ENCODE measurements at places on chromosomes 2 and 18.

DNA sequence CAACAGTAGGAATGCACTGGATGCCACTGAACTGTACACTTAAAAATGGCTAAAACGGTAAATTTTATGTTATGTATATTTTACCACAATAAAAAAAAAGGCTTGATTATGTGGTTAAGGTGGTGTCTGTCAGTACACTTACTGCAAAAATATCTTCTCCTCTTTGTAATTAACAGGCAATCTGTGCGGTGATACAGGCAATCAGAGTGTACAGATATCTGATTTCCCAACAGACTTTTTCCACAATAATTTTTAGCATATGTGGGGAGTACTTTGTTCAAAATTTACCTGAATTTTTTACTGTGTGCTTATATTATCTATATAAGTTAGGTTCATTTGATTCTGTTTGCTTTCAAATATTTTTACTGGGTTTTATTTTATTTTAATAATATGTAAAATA is 175.0 kb upstream of the PGAP1 start:
- no peak for DNase-seq

DNA sequence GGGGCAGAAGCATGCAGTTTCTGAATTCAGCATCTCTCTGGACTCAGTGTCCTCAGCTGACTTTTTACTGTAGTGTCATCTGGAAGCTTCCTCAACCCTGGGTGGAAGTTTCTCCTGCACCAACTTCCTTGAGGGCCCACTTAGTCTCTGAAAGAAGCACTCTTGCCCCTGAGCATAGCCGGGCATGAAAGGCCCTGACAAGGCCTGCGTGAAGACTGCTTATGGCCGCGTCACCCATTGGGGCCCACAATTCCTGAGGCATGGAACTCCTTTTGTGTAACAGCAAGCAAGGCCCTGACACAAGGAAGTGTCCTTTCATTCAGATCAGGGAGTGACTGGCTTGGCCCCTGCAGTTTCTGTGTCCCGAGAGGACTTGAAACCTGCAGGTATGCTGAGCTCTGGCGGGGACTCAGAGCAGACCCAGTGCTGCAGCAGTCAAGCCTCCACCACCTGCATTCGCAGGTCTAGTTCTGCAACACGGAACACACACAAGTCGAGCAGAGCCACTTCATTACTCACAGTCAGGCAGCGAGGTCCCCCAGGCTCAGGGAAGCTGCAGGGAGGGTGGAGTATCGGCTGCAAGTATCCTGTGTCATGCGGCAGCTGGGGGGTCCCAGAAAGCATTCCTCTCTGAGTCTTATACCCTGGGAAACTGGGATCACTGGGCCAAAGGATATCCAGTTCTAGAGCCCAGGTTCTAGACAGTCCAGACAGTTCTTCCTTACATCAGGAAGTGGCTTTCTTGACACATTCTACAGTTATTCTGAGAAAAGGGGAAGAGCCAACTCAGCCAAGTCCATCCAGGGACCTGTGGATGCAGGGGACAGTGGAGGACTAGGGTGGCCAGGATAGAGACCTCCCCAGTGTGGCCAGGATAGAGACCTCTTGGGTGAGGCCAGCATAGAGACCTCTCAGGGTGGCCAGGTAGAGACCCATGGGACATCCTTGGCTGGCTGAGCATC is 35.6 kb upstream of the PRLH start:
- no peak for DNase-seq

DNA sequence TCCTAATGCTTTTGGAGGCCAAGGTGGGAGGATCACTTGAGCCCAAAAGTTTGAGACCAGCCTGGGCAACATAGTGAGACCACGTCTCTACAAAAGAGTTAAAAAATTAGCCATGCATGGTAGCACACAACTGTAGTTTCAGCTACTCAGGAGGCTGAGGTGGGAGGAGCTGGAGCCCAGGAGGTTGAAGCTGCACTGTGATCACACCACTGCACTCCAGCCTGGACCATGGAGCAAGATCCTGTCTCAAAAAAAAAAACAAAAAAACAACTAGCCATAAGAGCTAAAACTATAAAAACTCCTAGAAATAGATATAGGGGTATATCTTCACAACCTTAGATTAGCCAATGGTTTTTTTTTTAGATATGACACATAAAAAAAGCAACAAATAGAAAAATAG is 16.9 kb upstream of the COL6A3 start:
- no peak for DNase-seq

- DNase-seq: no peak
Measured at GRCh38 chr18:56386856-56387255, 251.5 kb downstream of the TXNL1 start.

DNA sequence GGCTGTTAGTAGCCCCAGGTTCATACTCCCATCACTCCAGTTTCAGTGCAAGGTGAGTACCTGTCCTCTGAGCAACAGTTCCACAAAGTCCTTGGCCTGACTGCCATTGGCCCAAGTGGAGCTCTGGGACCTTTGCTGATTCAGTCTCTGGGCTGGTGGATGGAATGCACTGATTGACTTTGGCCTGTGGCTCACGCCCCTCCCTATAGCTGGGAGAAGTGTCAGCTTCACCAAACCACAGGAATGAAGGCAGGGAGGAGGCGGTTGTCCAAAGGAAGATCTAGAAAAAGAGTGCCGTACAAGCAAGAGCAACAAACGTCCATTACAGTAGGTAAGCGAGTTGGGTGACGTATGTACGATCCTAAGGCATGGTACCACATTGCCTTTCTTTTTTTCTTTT is 34.0 kb downstream of the QPCT start:
- no peak for DNase-seq

DNA sequence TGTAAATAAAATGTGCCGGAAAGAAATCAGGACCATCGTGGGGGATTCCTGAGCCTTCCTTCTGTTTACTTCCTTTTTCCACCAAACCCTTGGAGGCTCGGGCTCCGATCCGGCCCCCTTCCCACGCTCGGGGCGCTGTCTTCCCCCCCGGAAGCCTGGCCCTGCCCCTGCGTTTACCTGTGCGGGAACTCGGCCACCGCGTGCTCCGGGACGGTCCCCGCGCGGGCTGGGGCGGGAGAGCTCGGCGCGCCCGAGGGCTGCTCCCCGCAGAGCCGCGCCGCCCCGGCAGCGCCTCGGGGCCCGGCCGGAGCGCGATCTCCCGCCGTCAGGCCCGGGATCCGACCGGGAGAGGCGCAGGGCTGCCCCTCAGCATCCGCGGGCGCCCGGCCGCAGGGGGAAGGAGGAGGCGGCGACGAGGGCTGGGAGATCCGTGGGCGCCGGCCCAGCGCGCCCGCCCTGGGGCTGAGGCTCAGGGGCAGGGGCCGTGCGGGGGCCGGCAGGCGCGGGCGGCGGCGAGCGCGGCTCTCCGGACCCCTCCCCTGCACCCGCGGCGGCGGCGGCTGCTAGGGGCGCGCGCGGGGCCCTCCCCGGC is 435 bp downstream of the ADCY3 start:
- no peak for DNase-seq

- DNase-seq: no peak
Measured at GRCh38 chr18:62720048-62720447, 4.7 kb downstream of the PHLPP1 start.

GRCh38 chr2:108409768-108410167 is 32.0 kb downstream of the SULT1C4 start:
- no peak for DNase-seq

- no peak for DNase-seq
Measured at GRCh38 chr2:37459095-37459981, 114.9 kb downstream of the QPCT start.

DNA sequence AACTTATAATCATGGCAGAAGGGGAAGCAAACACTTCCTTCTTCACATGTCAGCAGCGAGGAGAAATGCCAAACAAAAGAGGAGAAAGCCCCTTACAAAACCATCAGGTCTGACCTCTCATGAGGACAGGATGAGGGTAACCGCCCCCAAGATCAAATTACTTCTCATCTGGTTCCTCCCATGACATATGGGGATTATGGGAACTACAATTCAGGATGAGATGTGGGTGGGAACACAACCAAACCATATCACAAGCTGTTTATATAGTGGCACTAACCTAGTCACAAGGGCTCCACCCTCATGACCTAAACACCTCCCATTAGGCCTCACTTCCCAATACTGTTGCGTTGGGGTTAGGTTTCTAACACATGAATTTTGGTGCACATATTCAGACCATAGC is 110.0 kb downstream of the OSBPL6 start:
- DNase-seq: no peak

DNA sequence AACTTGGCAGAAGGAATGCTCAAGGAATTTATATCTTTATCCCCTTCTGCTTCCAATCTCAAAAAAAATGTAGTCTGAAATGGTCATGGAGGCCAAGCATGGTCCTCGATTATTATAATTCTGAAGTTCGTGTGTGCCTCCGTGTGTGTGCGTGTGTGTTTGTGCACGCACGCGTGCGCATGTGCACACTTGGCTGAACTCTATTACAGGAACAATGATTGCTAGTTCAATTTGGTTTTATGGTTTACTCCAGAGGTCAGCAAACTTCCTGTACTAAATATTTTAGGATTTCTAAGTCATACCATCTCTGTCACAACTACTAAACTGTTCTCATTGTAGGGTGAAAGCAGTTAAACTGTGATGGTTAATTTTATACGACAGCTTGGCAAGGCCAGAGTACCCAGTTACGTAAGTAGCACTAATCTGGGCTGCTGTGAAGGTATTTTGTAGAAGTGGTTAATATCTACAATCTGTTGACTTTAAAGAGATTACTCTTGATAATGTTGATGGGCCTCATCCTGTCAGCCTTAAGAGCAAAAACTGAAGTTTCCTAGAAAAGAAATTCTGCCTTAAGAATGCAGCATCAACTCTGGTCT is 5.8 kb upstream of the MARCHF7 start:
- DNase-seq: no peak

- DNase-seq: no peak
Measured at GRCh38 chr2:29212009-29212408, 96.8 kb downstream of the CLIP4 start.

DNA sequence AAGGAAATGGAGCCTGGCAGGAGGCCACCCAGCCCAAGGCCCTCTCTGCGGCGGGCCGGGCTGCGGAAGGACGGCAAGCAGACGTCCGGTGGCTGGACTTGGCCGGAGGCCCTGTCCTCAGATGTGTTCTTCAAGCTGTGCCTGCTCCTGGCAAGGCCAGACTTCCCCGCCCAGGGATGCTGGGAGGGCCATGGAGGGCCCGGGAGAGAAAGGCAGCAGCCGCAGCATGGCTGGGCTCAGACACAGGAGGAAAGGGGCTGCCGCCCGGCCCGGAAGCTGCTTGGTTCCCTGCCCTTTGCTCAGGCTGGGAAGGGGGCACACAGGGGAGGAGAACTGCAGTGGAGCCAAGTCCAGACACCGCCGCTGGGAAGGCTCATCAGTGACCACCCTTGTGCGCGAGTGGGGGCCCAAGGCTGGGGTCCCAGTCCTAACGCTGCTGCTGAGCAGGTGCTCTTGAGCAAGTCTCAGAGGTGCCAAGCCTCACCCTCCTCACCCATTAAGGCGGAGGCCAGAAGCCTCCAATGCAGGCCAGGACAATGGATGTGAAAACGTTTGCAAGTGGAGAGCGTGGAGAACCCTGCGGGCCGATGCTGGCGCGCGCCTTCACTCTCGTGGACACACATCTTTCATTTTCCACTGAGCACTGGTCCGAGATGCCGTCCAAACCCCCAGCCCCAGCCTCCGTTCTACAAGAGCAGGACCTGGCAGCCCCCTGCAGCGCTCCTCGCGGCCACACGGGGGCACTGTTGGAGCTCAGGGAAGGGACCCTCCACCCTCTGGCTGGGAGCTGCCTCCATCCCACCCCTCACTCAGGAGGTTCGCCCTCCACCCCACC is 7.9 kb downstream of the CROCC2 start:
- peak; percentile 26 for DNase-seq

DNA sequence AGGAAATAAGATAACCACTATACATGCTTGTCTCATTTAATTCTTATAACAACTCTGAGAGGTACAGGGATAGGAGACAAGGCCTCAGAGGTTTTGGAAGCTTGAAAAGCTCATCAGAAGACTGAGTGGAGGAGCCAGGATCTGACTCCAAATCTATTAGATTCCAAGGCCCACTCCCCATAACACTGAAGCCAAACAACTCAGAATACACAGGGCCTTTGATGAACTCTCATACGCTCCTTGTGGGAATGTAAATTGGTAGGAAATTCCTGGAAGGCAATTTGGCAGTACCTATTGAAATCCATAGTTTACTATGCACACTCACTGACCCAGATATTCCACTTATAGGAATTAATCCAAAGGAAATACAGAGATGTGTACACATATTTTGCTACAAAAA is 27.9 kb downstream of the WIPF1 start:
- DNase-seq: no peak

DNA sequence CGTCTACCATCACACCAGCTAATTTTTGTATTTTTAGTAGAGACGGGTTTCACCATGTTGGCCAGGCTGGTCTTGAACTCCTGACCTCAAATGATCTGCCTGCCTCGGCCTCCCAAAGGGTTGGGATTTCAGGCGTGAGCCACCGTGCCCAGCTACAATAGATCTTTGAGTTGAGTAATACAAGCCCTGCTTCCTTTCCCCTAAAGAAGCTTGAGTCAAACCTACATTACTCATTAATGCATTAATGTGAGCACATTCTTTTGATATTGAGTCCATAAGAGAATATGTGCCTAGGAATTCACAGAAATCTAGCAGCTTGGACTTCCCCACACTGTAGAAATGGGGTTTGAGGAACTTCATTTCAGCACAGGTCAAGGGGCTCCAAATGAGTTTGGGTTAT is 39.6 kb downstream of the PSMG2 start:
- DNase-seq: no peak

DNA sequence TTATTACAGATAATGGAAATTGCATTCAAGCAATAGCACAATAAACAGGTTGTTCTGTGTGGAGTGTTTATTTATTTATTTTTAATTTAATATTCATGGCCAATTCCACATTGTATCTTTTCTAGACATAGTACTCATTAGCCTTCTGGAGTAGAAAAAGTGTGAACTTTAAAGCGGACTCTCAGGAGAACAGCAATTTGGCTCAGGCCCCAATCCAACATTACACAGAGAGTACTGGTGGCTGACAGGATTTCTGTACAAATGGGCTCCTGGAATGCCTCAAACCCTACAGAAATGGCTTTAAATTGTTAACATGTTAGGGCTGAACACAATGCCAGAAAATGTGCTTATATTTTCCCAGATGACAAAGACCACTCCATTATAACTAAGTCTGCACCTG is 533.9 kb upstream of the NXPH2 start:
- DNase-seq: no peak

DNA sequence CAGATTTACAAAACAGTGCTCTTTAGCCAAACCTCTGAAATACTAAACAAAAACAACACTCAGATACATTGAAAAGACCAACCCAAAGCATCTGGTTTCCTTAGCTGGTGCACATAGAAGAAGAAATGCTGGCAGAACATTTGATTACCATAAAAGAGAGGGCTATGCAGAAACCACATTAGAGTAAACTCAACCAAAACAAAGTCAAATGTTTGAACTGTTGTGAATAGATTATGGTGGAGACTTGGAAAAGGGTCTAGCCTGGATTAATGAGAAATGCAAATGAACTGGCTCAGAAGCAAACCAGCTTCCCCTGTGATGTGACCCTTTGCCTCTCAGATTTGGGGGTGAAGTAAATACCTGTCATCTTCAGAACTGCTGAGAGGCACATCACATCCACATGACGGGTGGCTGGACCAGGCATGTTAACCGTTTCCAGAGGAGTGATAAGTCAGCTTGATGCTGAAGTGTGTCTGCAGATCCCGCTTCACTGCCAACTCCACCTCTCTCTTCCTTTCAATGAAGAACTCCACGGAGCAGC is 153.0 kb downstream of the NRP2 start:
- no peak for DNase-seq

Measured in stimulated activated CD4-positive, alpha-beta T cell treated with anti-CD3 and anti-CD28 coated beads, Interleukin-1b, Interleukin-23, amount 100 ng/mL, for 1 hour (primary cell).